ENCODE measurements at places on chromosomes 6 and 20. TPM values are rescaled to one million over a fixed set of nuclear protein-coding genes. Genes with fewer than 3 reads are reported as not detected.

The SYCP2L gene
- 4.9 TPM for total RNA-seq

The BLOC1S5 gene
- total RNA-seq: 19.1 TPM

The MED23 gene
- total RNA-seq: 41.1 TPM

DNA sequence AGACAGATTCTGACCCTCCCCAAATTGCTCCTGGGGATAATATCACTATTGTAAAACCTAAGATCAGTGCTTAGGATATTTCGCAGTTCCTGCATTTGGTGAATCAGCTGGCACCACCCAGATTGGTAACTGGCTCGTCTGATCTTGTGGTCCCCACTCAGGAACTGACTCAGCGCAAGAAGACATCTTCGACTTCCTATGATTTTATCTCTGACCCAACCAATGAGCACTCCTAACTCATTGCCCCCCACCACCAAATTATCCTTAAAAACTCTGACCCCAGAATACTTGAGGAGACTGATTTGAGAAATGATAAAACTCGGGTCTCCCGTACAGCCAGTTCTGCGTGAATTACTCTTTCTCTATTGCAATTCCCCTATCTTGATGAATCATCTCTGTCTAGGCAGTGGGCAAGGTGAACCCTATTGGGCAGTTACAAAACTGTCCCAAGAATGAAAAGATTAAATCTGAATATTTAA lies 55.7 kb upstream of the PRND start:
- DNase-seq: no peak

GRCh38 chr6:31585491-31585890 lies 586 bp upstream of the LST1 start:
- DNase-seq: no peak

DNA sequence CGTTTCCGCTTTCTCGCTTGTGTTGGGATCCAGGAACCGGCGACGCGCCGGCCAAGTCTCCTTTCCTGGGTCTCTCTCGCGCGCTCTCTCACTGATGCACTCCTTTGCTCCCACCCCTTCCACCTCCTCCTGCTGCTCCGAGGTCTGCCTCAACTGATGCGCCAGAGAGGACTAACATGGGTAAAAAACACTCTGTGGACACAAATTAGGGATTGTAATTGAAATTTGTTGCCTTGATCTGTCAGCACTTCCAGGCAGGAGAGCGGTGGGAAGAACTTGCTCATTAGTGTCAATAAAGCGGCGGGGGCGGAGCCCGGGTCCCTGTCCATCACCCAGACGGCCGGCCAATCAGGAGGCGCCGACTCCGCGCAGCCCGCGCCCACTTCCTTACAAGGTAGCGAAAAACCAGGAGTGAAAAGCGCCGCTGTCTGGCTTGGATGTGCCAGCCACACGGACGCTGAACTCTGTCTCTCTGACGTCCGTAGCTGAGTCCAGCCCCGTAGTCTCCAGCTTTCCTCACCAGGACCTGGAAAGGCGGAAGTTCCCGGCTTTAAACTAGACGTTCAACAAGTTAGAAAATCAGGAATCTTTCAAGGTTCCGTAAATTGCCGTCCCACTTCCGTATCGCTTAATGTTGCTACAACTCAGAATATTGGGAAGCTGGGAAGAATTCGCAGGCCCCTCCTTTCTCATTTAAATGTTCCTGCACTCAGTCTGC lies at the start of gene TBX18:
TBX18 (minus strand) TSS at position 267 of the 718 bp plus-strand sequence. CDS start 417 bp downstream, outside the sequence.
- peak; percentile 95 for DNase-seq

GRCh38 chr6:95240514-95240913 lies 336.8 kb upstream of the MANEA start:
- DNase-seq: no peak

- no peak for DNase-seq
These were observed 126.0 kb upstream of the AKIRIN2 start for GRCh38 chr6:87828044-87828443.

GRCh38 chr6:81309811-81310210 lies 442.7 kb downstream of the TENT5A start:
- DNase-seq: no peak

DNA sequence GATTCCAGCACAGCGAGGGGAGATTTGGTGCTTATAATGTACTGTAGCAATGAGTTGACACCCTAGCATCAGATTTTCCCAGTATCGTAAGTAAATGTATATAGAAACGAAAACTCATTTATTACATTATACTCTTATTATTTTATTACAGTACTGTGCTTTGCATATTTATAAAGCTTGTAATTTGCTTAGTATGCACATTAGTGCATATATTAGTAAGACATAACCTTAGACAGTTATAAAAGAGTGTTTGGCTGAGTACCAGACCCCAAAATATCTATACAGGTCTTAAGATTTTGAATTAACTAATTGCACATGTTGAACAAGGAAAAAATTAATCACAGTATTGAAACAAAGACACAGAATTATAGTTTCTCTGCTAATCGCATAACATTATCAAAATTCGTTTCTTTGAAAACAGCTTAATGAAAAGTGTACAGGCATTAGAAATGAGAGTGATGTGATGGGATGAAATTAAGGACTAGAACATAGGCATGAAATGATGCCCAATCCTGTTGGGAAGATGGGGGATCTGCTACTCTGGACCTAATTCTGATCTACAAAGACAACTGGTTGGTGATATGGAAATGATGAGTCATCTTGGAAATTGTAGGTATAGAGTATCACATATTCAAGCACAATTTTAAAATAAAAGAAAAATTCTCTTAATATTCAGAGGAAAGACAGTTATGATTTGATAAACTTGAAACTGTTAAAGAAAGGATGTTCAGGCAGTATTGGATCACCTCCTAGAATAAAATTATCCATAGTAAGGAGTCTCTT lies 42.8 kb downstream of the STXBP5 start:
- DNase-seq: no peak

DNA sequence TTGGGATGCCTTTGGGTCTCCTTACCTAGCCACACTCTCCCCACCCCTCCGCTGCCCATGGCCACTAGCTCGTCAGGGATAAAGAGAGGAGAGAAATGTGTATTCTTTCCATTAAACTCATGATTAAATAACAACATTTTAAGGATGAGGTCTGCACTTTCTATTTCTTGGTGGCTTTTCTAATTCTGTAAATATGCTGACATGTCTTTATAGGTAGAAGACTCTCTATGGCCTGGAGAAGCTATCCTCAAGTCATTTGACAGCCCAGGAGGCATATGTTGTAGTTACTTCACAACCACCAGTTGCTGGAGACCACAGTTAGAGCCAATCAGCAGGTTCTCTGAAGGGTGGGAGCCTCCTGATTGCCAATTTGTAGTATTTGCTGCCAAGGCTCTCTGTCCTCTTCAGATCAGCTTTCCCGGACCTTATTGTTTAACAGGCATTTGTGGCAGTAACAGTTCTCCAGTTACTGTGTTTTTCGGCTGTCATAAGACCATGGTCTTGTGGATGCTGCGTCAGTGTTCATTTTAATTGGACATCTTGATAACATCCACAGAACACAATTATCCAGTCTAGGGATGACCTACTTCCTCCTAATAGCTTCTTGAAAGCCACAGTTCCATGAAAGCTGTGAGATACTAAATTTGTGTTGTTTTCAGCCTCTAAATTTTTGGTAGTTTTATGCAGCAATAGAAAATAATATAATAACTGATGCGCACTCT lies 205.0 kb upstream of the KCNQ5 start:
- DNase-seq: no peak

The KCNQ5 gene
- total RNA-seq: 0.39 TPM

GRCh38 chr6:15658181-15658744 lies 4.6 kb downstream of the DTNBP1 start:
- DNase-seq: no peak

- no peak for DNase-seq
These were observed 357.3 kb downstream of the FOXA2 start for GRCh38 chr20:22226849-22227700.

GRCh38 chr6:51108563-51109234 lies 290.0 kb downstream of the TFAP2B start:
- no peak for DNase-seq

- no peak for DNase-seq
These were observed 4.0 kb downstream of the ZSWIM3 start for GRCh38 chr20:45861221-45862075.

GRCh38 chr20:61044499-61044898 lies 207.6 kb upstream of the CDH4 start:
- DNase-seq: no peak

- no peak for DNase-seq
These were observed 3.8 kb downstream of the RSPO4 start for GRCh38 chr20:998231-998830.

GRCh38 chr20:19073584-19074218 lies 138.7 kb upstream of the SLC24A3 start:
- no peak for DNase-seq

- no peak for DNase-seq
These were observed 6.6 kb downstream of the TDP2 start for GRCh38 chr6:24660105-24660504.
